ENCODE measurements at places on chromosomes 2 and 18.

- no peak for DNase-seq
These were observed 203.0 kb downstream of the SETBP1 start for GRCh38 chr18:44883671-44884070.

DNA sequence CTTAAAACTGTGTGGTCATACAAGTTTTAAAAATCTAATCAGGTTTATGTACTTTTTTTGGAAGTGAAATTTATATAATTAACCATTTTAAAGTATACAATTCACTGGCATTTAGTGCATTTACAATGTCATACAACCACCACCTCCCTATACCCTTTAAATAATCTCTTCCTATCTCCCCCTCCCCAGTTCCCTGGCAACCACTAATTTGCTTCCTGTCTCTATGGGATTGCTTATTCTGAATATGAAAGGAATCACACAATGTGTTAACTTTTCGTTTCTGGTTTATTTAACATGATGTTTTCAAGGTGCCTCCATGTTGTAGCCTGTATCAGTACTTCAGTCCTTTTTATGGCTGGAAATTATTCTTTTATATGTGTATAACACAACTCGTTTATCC, 19.4 kb downstream of the CHMP3 start:
- DNase-seq: no peak

- no peak for DNase-seq
These were observed 36.6 kb downstream of the TTC32 start for GRCh38 chr2:19865151-19865550.

DNA sequence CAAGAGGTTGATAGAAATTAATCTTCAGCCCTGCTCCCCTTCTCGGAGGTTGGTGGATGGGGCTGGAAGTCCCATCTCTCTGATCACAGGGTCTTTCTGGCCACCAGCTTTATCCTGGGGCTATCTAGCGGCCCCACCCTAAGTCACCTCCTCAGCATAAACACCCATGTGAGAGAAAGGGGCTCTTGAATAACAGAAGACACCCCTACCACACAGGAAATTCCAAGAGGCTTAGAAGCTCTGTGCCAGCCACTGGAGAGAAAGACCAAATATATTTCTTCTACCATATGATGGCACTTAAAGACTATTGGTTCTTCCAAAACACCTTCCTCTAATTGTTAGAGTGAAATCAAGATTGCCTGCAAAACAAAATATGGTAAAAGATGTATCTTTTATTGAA, 219.7 kb downstream of the VAPA start:
- DNase-seq: no peak

DNA sequence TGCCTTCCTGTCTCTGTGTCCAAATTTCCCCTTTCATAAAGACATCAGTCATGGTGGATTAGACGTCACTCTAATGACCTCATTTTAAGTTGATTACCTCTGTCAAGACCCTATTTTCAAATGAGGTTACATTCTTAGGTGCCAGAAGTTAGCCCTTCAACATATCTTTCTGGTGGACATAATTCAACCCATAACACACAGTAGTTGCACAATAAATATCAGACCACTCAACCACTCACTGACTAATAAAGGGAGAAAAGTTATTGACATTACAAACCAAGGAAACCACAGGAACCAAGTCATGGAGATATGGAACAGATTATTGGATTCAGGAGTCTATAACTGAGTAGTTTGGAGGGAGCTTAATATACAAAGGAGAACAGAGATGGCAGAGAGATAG, 377.4 kb upstream of the ACVR2A start:
- no peak for DNase-seq

DNA sequence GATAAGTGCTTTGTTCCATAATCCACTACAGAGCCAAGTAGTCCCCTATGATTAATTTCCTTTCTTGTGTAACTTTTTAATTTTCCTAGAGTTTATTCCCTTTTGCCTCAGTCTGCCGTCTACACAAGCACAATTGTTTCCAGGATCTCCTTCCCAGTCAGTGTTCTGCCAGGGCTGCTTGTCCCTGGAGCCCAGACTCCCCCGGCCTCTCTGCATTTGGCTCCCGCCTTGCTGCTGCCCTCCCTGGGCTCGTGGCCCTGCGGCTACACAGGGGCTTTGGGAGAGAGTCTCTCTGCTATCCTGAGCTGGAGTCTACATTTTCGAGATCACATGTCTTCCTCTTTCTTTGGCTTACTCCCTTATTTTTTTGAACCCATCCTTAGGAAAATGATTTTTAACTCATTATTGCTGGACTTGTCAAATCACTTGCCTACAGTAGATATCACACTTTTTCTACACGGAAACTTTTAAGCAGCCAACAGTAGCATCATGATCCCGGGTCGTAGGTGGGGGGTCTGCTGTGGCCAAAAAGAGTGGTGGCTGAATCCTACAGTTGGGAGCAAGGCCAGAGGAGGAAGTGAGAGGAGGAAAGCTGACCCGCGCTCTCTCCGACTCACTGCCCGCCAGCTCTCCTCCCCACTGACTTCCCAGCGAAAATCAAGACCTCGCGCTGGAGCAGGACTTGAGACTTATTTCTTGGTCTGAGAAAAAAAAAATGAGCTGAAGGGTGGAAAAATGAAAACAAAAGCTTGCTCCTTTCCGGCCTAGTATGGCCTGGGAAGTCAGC, 9.4 kb downstream of the FBLN7 start:
- DNase-seq: no peak

- no peak for DNase-seq
These were observed 190.5 kb upstream of the SESTD1 start for GRCh38 chr2:179455172-179455524.

DNA sequence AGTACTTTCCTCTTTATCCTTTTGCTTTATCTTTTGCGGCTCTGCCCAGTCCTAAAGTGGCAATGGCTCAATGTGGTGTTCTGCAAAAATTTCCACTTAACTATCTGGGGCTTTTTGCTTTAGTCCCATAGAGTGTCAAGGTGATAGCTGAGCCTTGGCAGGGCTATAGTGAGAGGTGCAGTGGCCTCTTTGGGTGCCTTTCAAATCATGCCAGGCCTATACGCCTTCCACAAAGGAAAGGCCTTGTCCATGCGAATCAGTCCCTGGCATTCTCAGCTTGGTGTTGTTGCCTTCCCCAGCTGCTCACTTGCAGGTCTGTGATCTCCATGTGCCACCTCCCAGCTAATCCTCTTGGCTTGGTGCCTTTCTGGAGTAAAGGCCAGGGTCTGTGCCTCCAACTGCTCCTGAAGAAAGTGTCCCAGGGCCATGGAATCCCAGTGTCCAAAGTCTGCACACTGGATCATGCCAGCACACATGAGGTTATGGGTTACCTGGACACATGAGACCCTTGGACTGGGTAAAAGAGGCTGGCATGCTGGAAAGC, 26.6 kb downstream of the PAX8 start:
- DNase-seq: no peak

DNA sequence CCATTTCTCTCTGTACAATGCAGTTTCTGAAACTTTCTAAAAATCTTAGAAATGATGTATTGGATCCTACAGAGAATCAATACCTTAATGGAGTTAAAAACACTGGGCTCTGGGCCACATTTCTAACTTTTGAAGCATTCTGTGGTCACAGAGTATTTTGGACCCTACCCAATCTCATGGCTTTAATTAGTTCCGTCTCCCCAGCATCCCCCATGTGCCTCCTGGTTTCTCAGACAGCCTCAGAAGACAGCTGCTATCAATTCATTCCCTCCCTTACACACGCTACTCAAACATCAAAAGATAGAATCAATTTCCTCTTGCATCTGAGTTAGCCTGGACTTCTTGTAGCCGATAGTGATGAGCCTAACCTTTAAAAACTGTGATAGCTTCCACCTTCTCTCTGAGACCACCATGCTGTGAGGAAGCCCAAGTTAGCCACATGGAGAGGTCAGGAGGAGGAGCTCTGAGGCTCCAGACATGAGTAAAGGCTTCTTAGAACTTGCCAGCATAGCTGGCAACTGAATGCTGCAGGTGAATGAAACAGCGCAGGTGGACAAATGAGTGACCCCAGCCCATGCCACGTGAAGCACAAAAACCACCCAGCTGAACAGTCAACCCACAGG, 10.4 kb downstream of the ADCY3 start:
- DNase-seq: no peak

- DNase-seq: no peak
These were observed 84.3 kb upstream of the LTBP1 start for GRCh38 chr2:32862269-32863055.

DNA sequence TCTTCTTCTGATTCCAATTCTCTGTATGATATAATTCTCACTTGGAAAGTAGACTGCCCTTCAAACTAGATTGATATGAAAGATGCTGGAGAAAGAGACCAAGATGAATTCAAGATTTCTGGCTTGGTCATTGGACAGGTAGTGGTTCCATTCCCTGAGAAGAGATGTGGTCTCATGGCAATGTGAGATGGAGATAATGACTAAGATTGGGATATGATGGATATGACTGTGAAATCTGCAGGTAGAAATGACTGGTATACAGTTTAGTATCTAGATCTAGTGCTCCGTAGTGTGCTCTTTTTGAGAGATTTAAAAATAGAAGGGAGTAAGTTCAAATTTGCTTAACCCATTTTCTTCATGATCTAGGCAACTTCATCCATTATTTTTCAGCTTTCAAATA, 425.4 kb upstream of the TRIB2 start:
- DNase-seq: no peak

DNA sequence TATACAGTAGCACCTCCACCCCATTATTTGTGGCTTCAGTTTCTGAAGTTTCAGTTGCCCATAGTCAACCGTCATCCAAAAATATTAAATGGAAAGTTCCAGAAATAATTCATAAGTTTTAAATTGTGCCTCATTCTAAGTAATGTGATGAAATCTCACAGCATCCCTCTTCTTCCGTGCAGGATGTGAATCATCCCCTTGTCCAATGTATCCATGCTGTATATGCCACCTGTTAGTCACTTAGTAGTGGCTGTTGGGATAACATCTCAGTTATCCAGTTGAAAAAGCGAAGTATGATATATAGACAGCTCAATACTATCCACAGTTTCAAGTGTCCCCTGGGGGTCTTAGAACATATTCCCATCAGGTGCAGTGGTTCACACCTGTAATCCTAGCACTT, 119.1 kb upstream of the OTX1 start:
- DNase-seq: no peak

DNA sequence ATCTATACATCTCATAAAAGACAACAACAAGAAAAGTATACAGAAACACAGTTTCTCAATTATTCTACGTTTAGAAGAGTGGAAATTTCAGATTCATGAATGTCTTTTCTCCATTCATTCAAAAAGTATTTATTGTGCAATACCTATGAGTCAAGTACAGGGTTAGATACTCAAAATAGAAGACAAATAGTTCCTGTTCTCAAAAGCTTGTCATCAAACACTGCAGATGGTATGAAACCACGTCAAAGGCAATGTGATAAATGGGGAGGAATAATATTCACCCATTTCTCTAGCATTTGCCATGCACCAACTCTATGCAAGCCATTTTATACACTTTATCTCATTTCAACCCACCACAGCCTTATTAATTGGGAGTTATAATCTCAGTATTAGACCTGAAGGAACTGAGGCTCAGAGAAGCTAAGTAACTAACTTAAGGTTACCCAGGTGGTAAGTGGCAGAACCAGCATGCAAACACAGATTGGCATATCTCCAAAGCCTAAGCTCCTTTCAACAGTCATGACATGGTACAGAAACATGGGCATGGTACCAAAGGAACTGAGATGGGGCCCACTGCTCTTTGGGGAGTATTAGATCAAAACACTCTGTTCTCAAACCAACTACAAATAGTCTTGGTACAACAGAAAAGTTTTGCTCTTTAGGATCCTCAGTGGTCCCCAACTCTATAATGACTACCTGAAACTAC, 67.2 kb upstream of the NPAS2 start:
- peak; percentile 81 for DNase-seq

- DNase-seq: no peak
These were observed 86.6 kb downstream of the ORC4 start for GRCh38 chr2:147933931-147934330.

GRCh38 chr18:8106603-8107002, 502.6 kb upstream of the RAB12 start:
- no peak for DNase-seq

DNA sequence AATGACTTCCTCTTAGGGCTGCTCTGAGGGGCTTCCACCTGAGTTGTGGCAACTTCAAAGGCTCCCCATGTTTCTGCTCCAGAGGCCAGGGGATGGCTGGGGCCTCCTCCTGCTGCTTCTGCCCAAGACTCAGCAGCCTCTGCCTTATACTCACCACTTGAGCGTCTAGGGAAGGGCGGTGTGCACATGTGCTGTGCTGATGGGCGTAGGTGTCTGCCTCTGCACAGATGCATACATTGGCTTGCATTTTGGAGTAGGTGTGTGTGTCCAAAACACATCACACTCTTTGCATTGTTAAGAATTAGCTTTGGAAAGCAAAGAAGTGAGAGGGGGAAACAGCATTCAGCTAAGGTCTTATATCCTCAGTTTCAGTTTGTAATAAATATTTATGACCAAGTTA, 85.2 kb downstream of the EN1 start:
- DNase-seq: no peak

- DNase-seq: peak; percentile 43
These were observed 554 bp downstream of the FEV start for GRCh38 chr2:218984239-218985020.

- DNase-seq: peak; percentile 12
These were observed 158.5 kb upstream of the LMAN1 start for GRCh38 chr18:59517446-59518165.

GRCh38 chr18:47204908-47205522, 28.9 kb upstream of the IER3IP1 start:
- peak; percentile 36 for DNase-seq

DNA sequence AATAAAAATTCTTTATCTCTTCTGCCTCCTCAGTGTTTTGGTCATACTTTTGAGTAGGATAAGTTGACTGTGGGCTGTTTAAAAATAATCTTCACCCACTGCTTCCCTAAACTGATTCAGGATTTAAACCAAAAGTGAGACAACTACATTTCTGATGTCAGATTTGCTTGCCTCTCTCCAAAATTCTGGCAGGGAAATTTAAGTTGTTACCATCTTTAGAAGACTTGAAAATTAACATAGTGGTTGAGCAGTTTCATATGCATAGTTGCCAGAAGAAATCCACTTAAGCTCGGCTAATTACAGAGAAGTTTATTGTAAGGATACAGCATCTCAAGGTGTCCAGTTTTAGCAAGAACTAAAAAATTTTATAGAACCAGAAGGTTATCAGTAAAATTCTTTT, 57.0 kb downstream of the MAIP1 start:
- DNase-seq: no peak

DNA sequence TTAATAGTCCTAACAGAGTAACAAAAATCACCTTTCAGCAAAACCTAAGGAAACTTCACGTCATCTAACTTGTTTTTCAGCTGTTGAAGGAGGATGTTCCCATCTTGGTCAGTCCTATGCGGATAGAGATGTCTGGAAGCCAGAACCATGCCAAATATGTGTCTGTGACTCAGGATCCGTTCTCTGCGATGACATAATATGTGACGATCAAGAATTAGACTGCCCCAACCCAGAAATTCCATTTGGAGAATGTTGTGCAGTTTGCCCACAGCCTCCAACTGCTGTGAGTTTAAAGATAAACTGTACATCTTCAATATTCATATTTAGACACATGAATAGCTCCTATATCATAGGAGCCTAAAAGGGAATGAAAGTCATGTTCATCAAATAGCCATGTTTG, 10.5 kb downstream of the COL3A1 start:
- DNase-seq: peak; percentile 89

GRCh38 chr2:12465631-12466135, 251.1 kb upstream of the TRIB2 start:
- DNase-seq: no peak

- DNase-seq: no peak
These were observed 605.6 kb upstream of the SLC39A10 start for GRCh38 chr2:195051401-195051800.

Data from umbilical cord (tissue), 2 donors.